ENCODE measurements at places on chromosomes 13 and 19.

GRCh38 chr19:21130097-21130775, 11.6 kb upstream of the ZNF431 start:
- no peak for DNase-seq

- no peak for DNase-seq
Observed at GRCh38 chr13:23902975-23903905, 5.9 kb upstream of the C1QTNF9B start.

DNA sequence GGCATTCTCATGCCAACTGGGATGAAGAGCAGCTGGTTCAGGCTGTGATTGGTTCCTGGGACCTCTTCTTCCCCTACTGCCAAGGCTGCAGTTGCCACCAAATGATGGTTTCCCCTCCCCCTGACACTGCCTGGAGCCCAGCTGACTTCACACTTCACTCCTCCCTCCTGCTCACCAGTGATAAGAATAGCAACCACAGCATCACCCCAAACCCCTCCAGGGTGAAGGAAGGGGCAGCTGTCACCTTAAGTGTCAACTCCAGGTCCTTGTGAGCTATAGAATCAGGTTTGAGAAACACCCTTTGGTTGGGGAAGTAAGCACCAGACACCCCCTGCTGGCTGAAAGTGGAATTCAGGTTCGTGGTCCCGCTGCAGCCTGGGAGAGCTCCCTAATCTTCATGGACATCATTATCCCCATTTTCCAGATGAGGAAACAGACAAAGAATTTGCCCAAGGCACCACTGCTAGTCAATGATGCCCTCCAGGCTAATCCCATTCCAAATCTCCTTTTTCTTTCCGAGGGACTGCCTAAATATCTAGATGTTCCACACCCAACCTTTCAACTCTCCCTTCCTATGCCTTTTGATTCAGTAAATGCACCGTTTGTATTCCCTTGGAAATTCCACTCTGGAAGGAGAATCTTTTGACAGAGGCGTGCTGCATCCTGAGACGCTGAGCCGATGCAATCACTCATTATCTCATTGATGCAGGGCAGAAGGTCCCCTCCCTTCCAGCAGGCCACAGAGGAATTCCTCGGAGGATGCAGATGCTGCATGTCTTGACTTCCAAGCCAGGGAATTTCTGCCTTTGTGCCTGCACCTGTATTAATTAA, 50.6 kb upstream of the UQCRFS1 start:
- DNase-seq: peak; percentile 38

DNA sequence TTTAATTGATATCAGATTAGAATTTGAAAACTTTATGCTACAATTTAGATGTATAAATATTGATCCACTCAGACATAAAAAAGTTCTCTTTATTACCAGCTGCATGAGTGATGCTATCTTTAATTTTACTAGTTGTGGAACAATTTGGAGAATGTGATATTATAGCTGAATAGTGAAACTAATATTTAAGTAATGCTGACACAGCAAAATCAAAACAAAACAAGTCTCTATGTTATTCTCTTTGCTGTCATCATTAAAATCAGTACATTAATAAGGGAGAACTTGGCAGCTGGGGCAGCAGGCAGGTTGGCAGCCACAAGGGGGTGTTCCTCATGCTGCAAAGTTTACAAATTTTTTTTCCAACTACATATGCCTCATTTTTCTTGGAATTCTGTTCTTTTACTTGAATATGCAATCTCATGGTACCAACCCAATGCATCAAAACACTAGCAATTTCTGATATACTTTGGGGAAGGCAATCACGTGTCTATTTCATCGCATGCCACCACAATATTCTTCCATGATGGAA, 585.3 kb downstream of the FGF9 start:
- DNase-seq: no peak

- no peak for DNase-seq
Observed at GRCh38 chr19:30423481-30423880, 51.3 kb downstream of the ZNF536 start.

DNA sequence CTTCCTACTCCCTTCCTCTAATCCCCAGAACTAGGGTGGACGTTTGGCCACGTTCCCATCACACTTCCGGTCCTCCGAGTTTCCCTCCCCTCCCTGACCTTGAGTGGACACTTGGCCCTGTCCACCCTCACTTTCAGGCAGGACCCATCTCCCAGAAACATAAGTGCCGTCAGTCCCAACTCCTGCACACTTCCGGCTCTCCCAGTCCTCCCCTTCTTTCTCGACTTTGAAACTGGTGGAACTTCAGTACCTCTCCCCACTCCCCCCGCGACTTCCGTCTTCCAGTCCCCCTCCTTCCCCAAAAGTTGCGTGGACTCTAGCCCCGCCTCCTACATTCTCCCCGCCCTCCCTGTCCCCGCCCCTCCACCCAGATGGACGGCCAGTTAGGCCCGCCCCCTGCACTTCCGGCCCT, 278 bp upstream of the ZNF274 start:
- peak; percentile 72 for DNase-seq

Data from T-helper 9 cell (primary cell).